Activated T-helper 2 cell treated with anti-CD3 and anti-CD28 coated beads, Interferon-gamma antibody, Interleukin-2, Interleukin-4, amounts not matched to agents 10 μg/mL and 5 μg/mL and 100 μg/mL, durations not matched to agents 14 hours and 24 hours and 36 hours (primary cell): ENCODE measurements at places on chromosomes 6 and 20. TPM values are rescaled to one million over a fixed set of nuclear protein-coding genes. Genes with fewer than 3 reads are reported as not detected.
A peak's percentile ranks its signal among the peaks of the same experiment; 100 is the strongest.

DNA sequence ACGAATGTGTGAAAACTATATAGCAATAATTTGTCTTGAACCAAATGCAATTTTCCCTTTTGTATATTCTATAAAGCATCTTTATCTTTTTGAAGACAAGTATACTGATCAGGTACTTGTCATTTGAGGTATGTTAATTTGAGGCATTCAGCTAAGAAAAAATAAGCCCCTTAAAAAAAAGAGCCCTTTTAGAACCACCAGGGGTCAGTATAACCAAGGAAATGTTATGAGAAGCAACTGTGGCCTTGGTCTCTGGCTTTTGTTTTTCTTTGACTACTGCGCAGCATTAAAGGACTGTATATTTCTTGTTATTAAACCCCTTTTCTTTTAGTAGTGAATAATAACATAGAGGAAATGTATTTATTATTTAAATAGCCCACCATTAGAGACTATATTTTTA lies 43.1 kb downstream of the CD109 start:
- peaks cover 5% of the 10 kb centered on the region for H3K4me1 ChIP-seq
- peaks cover 47% of the 10 kb centered on the region for H3K36me3 ChIP-seq
- H3K27me3 ChIP-seq = no peaks in the 10 kb centered on the region
- no peak overlapping the region for H3K27ac ChIP-seq

LPA gene
- total RNA-seq = not detected in 2 replicates

OPN5 gene
- not detected in 2 replicates for total RNA-seq

- H3K4me3 ChIP-seq = no peak overlapping the region
- H3K36me3 ChIP-seq = no peaks in the 10 kb centered on the region
- DNase-seq = no peak
- peaks cover 2% of the 10 kb centered on the region for H3K4me1 ChIP-seq
- no peak overlapping the region for H3K27ac ChIP-seq
Measured at GRCh38 chr20:6768228-6769140, 998 bp downstream of the BMP2 start.

PTCHD4 gene
- not detected in 2 replicates for total RNA-seq

DNA sequence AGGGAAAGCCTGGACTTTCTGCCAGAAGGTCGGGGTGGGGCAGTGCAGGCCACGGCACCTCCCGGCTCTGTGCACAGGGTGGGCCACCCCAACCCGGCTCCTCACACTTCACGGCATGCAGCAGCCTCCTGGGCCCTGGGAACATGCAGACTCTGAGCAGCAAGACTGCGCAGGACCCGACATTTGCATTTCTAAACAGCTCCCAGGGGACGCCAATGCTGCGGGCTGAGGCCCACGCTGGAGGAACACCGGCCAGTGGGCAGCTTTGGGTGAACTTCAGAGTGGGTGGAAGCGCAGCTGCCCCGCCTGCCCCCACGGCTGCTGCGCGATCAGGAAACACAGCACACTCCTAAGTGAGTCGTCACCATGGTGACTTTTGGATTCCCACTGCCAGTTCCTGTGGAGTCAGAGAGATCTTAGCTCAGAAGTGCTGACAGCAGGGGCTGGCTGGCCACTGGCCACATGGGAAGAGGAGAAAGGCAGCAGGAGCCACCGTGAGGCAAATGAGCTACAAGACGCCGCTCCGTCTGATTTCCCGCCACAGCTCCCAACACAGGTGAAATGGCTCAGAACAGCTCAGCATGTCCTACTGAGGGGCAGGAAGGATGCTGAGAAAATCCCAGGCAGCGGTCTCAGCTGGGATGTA lies 52.1 kb downstream of the RNASET2 start:
- DNase-seq = no peak
- H3K4me1 ChIP-seq = peaks cover 26% of the 10 kb centered on the region
- no peaks in the 10 kb centered on the region for H3K27me3 ChIP-seq
- no peaks in the 10 kb centered on the region for H3K36me3 ChIP-seq
- H3K4me3 ChIP-seq = no peak overlapping the region
- no peak overlapping the region for H3K27ac ChIP-seq

- H3K27me3 ChIP-seq = no peaks in the 10 kb centered on the region
- peak overlapping the region; percentile 97 for H3K27ac ChIP-seq
- peaks cover 53% of the 10 kb centered on the region for H3K36me3 ChIP-seq
- peak overlapping the region; percentile 79 for H3K4me3 ChIP-seq
- no peak for DNase-seq
Measured at GRCh38 chr20:20487811-20488210, 119.9 kb downstream of the INSM1 start.

GRCh38 chr6:45637611-45638257 lies 260.0 kb upstream of the SUPT3H start:
- DNase-seq = no peak
- peaks cover 18% of the 10 kb centered on the region for H3K4me1 ChIP-seq
- no peak overlapping the region for H3K27ac ChIP-seq
- H3K36me3 ChIP-seq = peaks cover 7% of the 10 kb centered on the region

STMND1 gene
- not detected in 2 replicates for total RNA-seq

DNA sequence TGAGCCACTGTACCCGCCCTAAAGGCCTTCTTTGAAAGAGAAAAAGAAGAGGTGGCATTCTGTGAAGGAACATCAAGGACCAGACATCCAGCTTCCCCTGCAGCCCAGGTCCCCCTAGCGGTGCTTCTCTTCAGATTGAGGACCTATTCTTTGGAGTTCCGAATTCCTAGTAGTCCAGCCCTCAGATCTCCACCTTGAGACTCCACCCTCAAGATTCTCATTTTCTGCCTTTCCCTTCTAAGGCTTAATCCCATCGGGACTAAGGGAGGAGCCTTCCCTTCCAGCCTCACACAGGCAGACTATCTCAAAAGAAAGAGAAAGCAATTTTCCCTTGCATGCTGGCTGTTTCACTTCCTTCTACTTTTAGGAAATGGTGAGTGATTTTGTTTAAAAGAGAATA lies 32.5 kb downstream of the MUC22 start:
- H3K27me3 ChIP-seq = peaks cover 9% of the 10 kb centered on the region
- DNase-seq = no peak
- H3K36me3 ChIP-seq = no peaks in the 10 kb centered on the region
- H3K4me1 ChIP-seq = peaks cover 1% of the 10 kb centered on the region
- H3K4me3 ChIP-seq = no peak overlapping the region
